KG1 (cell line): ENCODE measurements at places on chromosomes 7 and 10.

- no peak for DNase-seq
Observed at GRCh38 chr10:68526634-68527307, 552 bp downstream of the SLC25A16 start.

GRCh38 chr10:6072215-6072934 lies 10.2 kb upstream of the IL2RA start:
- DNase-seq, result no peak

DNA sequence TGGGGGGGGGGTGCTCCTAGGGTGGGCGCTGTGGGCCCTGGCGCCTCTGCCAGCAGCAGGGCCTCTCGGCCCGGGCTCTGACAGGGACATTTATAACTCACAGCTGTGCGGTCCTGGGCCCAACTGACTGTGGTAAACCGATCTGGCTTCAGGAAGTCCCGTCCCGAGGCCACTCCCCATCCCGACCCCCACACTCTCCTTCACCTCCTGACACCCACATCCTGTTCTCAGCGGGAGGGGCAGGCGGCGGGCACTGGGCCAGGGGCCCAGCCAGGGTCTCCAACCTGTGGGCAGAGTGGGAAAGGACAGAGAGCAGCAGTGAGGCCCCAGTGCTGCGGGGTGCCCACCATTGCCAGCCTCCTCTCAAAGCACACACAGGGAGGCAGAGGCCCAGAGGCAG lies 69.1 kb downstream of the ZMIZ1 start:
- DNase-seq, result peak; percentile 86

- no peak for DNase-seq
Observed at GRCh38 chr7:24877790-24878311, 102.1 kb downstream of the OSBPL3 start.

GRCh38 chr10:104122225-104123107 lies 495 bp downstream of the SFR1 start:
- DNase-seq, result peak; percentile 23

GRCh38 chr10:120459185-120459584 lies 2.2 kb downstream of the PLPP4 start:
- DNase-seq, result no peak

- no peak for DNase-seq
Observed at GRCh38 chr7:43864126-43864525, 5.2 kb downstream of the MRPS24 start.

DNA sequence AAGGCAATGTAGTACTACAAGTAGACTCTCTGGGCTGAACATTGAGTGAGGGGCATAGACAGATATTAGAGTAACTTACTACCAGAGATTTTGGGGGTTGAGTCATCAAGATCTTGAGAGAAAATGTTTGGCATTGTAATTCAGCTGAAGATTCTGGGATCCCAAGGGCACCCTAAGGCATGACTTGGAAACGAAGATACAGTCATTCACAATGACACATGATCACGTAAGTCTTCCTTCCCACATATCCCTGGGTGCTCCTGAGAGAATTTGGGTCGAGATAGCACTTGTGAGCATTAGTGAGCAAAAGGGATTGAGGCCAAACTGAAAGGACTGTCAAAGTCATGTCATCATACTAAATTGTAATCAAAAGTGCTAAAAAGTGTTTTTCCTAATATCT lies 192.5 kb upstream of the PCLO start:
- DNase-seq, result no peak

GRCh38 chr10:112562809-112563663 lies 116.0 kb downstream of the VTI1A start:
- no peak for DNase-seq

- DNase-seq, result no peak
Observed at GRCh38 chr7:126804604-126805003, 448.1 kb downstream of the GRM8 start.

- DNase-seq, result no peak
Observed at GRCh38 chr7:5703572-5704533, 77.6 kb downstream of the RNF216 start.

- DNase-seq, result no peak
Observed at GRCh38 chr7:28409716-28410627, 2.3 kb upstream of the CREB5 start.

DNA sequence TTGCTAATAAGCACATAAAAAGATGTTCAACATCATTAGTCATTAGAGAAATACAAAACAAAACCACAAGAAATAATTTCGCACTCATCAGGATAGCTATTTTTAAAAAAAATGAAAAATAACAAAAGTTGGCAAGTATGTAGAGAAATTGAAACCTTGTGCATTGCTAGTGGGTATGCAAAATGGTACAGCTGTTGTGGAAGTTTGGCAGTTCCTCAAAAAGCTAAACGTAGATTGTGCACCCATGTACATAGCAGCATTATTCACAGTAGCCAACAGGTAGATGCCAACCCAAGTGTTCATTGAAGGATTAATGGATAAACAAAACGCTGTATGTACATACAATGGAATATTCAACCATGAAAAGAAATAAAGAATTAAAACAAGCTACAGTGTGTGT lies 35.3 kb upstream of the STARD3NL start:
- DNase-seq, result no peak

DNA sequence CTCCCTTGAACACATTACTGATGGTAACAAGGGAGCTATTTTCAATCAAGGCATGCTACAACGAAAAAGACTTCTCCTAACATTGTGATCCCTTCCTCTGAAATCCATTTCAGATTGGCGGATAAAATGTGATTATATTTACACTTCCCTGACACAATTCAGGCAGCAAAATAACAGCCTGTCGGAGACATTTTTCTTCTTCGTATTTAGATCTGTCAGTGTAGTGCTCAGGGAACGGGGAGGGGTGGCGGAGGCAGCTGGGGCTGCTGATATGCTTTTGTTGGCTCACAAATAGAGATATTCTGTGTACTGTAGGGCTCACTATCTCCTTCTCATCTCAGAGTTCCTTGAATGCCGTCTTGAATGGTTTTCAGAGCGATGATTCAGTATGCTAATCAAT lies 1261.7 kb upstream of the AUTS2 start:
- no peak for DNase-seq

DNA sequence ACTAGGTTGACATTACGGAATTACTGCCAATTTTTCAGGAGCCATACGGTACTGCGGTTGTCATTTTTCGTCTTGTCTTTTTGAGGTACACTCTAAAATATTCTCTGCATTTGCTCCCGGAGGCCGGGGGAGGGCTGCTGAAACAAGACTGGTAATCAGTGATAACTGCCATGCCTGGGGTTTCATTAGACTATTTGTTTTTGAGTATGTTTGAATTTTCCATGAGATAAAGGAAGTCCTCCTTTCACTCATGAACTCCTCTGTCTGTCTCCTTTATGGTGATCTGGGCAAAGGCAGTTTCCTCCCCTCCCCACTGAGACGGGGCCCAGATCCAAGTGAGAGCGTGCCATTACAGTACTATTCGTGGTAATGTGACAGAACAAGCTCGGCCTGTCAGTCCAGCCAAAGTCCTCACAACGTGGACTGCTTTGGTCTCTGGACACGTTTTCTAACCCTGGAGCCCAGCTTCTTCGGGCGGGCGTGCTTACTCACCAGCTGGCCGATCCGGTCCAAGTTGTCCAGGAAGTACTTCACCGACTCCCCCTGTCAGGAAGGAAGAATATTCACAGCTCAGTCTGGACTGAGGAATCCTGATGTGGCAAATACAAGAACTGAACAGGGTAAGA lies 45.1 kb downstream of the AMZ1 start:
- DNase-seq, result no peak

GRCh38 chr10:104683567-104683966 lies 42.5 kb downstream of the SORCS3 start:
- DNase-seq, result no peak

- no peak for DNase-seq
Observed at GRCh38 chr10:9043466-9043865, 989.0 kb downstream of the GATA3 start.

- DNase-seq, result no peak
Observed at GRCh38 chr10:101256387-101256786, 27.1 kb upstream of the LBX1 start.

DNA sequence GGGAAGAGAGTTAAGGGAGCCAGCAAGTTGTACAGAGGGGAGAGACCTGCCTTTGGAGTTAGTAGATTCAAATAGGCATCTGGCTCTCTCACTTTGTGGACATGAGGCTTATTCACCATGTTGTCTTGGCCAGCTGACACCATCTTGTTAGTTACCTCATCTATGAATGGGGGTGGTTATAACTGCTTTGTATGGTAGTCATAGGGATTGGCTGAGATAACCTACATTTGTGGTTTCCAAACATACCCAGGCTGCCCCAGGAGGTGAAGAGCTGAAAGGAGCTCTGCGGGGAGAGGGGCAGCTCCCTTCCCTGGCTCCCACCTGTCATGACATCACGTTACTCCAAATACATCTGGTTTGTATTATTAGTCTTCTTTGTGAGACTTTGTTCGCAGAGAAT lies 393.3 kb upstream of the AUTS2 start:
- no peak for DNase-seq
